ENCODE measurements at places on chromosomes 12 and 14. TPM values are rescaled to one million over a fixed set of nuclear protein-coding genes. Genes with fewer than 3 reads are reported as not detected.

Gene SERPINA9
- not detected for total RNA-seq

Gene LMBR1L
- 47.9 TPM for total RNA-seq

Gene SCARB1
- 28.5 TPM for total RNA-seq

Gene PTHLH
- 1.3 TPM for total RNA-seq

Gene CLEC2A
- total RNA-seq = not detected

Gene PAX9
- not detected for total RNA-seq
